T-helper 2 cell treated with Interferon-gamma antibody and Interleukin-4, amounts not matched to agents 5 μg/mL and 100 μg/mL, for 36 hours (primary cell): ENCODE measurements at places on chromosomes 6 and 20.
A peak's percentile ranks its signal among the peaks of the same experiment; 100 is the strongest.

- DNase-seq: peak; percentile 74
Measured at GRCh38 chr6:85464722-85465150, 14.9 kb downstream of the NT5E start.

- DNase-seq: no peak
Measured at GRCh38 chr20:46523696-46524328, 10.5 kb upstream of the ZNF334 start.

DNA sequence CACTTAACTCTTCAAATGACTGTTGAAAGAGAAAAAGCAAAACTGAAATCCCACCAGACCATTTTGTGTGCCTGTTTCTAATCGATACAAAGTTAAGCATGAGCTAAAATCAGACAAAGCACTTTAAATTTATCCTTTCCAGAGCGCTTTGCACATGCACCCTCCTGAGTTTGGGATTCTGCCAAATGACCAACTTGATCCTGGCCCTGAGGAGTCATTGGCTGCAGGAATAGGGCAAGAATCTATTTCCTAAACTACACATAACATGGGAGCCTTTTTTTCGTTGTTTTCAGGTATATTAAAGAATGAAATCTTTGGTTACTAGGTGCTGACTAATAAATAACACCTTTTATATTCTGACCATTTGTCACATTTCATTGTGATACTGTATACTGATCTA, 23.8 kb upstream of the MTHFD1L start:
- DNase-seq: no peak

- no peak for DNase-seq
Measured at GRCh38 chr6:167650730-167651317, 175.9 kb upstream of the AFDN start.

DNA sequence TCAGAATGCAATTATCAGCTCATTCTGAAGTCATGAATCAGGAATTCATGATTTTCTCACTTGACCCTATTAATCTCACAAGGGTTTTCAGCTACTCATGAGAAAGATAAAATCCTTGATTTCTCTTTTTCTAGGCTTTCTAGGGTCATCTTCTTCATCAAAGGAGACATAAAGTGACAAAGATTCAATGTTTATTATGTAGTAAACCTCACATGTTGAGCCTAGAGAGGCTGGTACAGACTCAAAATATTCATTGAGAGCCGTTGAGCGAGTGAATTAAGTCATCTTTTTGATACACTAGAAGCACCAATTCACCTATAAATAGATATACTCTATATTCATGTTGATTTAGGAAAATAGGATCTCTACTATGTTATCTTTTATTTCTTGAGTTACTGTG, 104.8 kb upstream of the TRAF3IP2 start:
- DNase-seq: no peak

GRCh38 chr6:109076377-109076776, 18.3 kb downstream of the SESN1 start:
- DNase-seq: no peak

DNA sequence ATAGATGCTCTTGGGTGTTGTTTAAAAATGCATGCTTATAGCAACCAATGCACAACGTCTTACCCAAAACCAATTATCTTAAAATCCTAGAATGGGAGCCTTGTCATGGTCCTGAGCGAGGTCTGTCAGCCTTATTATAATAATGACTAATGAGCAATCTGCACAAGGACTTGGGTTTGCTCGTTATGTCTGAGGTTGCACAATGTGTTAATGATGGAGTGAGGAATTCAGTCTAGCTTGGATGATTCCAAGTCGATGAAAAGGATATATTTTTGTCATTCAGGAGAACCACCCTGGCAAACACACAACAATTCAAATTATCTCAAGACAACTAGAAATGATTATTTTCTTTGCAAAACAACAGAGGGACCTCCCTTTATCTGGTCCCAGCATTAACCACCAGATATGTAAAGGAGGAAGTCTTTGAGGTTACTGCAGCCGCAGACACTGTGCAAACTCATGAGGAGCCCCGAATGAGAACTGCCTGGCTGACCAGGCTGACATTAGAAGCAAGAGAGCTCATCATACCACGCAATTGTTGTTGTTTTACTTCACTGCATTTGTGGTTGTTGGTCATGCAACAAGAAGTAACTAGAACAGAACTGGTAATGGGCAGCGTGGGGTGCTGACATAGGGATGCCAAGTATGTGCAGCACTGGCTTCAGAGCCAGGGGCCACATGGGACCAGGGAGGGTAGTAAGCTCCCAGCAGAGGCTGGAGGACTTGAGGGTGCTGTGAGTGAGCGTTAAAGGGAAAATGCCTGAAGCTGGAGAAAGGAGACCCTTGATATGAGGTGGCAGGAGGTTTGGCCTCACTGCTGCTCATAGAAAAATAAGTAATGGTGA, 488.3 kb downstream of the CDH26 start:
- DNase-seq: no peak

DNA sequence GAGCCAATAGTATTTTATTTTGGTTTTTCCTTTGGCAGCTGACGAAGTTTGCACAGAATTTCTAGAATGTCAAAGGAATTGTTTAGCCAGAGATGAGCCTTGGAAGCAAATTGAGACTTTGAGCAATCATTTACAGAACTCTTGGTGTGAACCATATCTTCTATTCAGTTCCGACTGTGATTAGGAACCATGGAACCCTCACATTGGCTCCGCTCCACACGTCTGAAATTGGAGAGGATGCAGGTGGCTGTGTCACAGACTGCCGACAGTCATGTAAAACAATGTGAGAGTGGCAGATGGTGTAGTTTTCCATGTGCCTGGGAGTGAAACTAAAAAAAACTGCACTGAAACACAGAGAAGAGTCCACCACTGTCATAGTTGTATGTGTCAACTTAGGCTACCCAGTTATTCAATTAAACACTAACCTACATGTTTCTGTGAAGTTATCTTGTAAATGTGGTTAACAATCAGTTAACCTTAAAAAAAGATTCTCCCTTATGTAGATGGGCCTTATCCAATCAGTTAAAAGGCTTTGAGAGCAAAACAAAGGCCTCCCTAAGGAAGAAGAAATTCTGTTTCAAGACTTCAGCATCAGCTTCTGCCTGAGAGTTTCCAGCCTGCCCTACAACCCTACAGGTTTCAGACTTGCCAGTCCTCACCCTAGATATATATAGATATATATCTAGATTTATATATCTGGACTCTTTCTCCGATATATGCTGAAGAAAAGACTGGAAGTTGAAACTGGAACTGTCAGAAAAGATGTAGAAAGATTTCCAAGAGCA, 3.3 kb upstream of the HMGN4 start:
- DNase-seq: no peak

GRCh38 chr6:7615611-7616383, 25.8 kb downstream of the SNRNP48 start:
- DNase-seq: no peak

- no peak for DNase-seq
Measured at GRCh38 chr6:7762760-7763159, 36.9 kb downstream of the BMP6 start.

DNA sequence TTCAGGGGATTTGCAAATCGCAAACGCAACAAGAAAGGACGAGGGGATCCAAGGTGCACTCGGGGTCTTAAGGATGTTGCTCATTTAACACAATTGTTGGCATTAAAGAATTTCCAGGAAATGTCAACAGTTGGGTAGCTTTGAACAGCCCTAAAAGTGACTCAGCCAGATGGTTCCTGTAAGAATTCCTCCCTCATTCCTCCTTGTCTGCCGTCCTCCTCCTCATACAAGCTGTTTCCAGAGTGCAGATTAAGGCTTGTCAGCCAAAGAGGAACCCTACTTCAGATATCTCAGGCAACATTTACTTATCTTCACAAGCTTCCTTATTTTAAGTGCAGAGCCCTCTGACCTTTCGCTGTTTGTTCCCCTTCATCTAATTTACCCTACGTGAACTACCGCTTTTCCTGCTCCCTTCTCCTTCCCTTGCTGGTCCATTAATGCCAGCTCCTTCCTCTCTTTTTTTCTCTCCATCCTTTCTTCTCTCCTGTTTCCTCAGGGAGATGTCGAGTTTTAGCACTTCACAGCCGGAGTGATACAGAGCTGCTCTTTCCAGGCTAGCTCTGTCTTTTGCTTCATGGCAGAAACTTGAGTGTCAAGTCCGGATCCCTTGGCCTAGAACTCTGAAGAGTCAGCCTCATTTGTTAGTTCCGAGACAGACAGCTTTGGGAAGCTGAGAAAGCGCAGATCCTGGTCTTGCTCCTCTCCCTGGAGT, 26.1 kb upstream of the TBC1D7 start:
- DNase-seq: no peak

DNA sequence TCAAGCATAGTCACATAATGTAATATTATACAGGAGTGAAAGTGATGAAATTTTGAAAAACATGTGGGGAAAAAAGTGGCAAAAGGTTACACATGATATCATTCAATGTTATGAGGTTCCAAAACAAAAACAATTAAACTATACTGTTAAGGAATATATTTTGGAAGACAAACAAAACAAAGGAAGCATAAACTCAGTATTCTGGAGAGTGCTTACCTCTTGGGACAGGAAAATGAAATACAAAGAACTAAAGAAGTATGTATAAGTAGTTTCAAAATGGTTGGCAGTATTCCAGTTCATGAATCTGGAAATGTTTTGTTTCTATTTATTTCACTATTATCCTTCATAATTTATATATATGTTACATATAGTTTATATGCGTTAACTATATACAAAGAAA, 213.5 kb downstream of the MOXD1 start:
- DNase-seq: no peak
